Motor neuron (in vitro differentiated cells): ENCODE measurements at places on chromosomes 7 and 10. TPM values are rescaled to one million over a fixed set of nuclear protein-coding genes. Genes with fewer than 3 reads are reported as not detected.

DNA sequence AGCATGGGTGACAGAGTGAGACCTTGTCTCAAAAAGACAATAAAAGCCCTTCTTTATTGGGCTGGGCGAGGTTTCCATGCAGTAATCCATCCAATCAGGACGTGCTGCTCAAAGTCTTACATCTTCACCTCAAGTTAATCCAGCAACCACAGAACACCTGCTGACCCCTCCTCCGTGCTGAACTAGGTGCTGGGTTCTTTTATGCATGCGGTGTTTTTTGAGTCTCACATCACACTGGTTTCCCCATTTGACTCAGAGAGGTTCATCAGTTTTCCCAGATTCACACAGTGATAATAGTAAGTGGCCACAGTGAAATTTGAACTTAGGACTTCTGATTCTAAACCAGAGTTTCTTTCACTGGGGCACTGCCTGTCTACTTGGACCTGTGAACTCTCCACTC is 58.3 kb upstream of the GTF2I start:
- ATAC-seq, result no peak

C10orf105 gene
- total RNA-seq, result 1.9 and 2.1 TPM in 2 replicates

GNAT3 gene
- total RNA-seq, result 0.11 TPM in 1 of 2 replicates, not detected in the other

- ATAC-seq, result no peak
These were observed 11.7 kb downstream of the SRPK2 start for GRCh38 chr7:105376908-105377533.

- peak; percentile 61 for ATAC-seq
These were observed 28.7 kb upstream of the TNS3 start for GRCh38 chr7:47610506-47611044.

GRCh38 chr7:150994141-150994837 is 3.5 kb downstream of the NOS3 start:
- ATAC-seq, result peak; percentile 44

- ATAC-seq, result no peak
These were observed 745 bp downstream of the YWHAG start for GRCh38 chr7:76358011-76358480.

- ATAC-seq, result peak; percentile 99
These were observed 21.4 kb downstream of the GPR146 start for GRCh38 chr7:1065585-1066241.
